Esophagus squamous epithelium (tissue), 5 donors: ENCODE measurements at places on chromosomes 1 and 21.

- no peak for DNase-seq
Observed at GRCh38 chr1:25476186-25477097, 45.7 kb downstream of the MACO1 start.

- DNase-seq: no peak
Observed at GRCh38 chr1:118429856-118430255, 244.8 kb upstream of the SPAG17 start.

GRCh38 chr1:236257216-236257615 is 24.5 kb downstream of the ERO1B start:
- DNase-seq: no peak

DNA sequence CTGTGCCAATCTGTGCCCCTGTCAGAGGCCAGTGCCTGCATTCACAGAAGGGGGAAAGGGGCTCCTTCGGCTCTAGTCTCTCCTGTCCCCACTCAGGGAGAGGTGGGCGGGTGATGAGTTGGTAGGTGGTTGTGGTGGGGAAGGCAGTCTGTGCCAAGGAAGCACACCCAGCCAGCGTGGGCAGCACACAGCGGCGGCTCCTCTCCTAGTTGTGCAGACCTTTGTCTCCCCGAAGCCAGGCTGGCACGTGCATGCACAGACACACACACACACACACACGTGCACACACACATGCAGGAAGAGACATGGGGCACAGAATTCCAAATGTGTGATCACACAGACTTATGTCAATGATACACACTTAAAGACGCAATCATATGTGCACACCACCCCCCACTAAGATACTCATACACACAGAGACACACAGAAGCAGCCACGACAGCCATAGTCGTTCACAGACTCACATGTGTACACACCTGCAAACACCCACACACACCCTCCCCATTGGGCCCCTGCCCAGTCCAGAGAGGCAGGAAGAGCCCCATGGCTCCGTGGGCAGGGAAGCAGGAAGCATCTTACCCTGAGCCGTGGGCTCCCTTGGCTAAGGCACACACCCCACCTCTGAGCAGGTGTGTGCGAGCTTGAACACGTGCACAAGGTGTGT is 16.4 kb downstream of the RIMS3 start:
- no peak for DNase-seq

- no peak for DNase-seq
Observed at GRCh38 chr1:201503397-201504176, 3.3 kb downstream of the CSRP1 start.

DNA sequence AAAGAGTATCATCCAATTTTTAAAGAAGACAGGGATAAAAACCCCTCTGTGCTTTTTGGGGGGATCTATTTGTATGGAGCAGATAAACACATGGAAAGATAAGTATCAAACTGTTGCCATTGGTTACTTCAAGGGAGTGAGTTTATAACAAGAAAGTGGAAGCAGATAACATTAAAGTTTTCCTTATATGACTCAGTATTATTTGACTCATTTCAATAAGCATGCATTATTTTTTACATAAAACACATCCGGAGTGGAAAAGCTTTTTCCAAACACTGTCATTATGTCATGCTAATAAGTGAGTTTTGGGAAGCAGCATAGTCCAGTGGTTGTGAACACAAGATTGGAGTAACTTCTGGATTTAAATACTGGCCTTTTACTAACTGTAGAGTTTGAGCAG is 452.2 kb downstream of the LTN1 start:
- DNase-seq: no peak

GRCh38 chr1:121471523-121471922 is 286.7 kb downstream of the SRGAP2C start:
- DNase-seq: no peak

GRCh38 chr1:21668951-21669257 is 253 bp downstream of the RAP1GAP start:
- DNase-seq: no peak
